SHP77 (cell line): ENCODE measurements at places on chromosomes 3 and 15.

GRCh38 chr3:14918356-14918860, 29.0 kb upstream of the NR2C2 start:
- no peak for DNase-seq

- DNase-seq: no peak
These were observed 46.5 kb upstream of the CGNL1 start for GRCh38 chr15:57329582-57330367.

GRCh38 chr15:50145451-50145872, 26.4 kb upstream of the ATP8B4 start:
- peak; percentile 63 for DNase-seq

GRCh38 chr3:150097588-150097890, 126.8 kb upstream of the PFN2 start:
- DNase-seq: no peak

GRCh38 chr3:181794011-181794790, 82.5 kb downstream of the SOX2 start:
- no peak for DNase-seq

GRCh38 chr3:236881-237280, 40.3 kb downstream of the CHL1 start:
- DNase-seq: no peak

DNA sequence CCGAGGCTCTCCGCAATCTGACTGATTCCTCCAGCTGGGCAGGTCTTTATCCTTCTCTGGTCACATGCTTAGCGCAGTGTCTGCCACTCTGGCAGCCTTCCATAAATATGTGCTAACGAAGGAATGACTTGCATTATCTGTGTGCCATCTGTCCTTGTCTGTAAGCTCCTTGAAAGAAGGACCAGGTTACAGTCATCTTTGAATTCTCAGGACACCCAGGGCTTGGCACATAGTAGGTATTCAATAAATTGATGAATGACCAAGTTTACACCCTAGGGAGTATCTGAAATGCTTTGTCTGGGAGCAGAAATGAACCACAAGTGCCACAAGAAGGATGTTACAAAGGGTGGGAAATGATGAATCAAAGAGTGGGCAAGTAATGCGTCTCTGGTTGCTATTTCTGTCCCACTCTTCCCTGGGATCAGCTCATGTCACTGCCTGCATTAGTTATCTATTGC, 16.5 kb upstream of the FAM3D start:
- DNase-seq: peak; percentile 3

GRCh38 chr3:187130346-187131066, 8.8 kb downstream of the RPL39L start:
- no peak for DNase-seq

DNA sequence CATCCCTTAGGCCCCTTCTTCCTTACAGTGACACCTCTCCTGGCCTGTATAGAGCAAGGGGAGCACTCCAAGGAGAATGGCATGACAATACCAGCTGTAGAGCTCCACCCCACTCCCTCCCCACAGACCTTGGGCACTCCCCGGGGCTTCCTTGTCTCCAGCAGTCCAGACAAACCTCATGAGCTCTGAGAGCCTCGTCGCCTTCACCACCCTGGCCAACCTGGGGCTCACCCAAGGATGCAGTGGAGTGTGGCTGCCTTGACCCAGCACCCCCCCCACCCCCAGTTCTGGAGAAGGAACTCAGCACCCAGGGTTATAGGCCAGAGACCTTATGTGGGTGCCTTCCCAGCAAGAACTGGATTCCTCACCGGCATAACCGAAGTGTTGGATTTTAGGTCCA, 7.4 kb upstream of the SLCO2A1 start:
- no peak for DNase-seq

DNA sequence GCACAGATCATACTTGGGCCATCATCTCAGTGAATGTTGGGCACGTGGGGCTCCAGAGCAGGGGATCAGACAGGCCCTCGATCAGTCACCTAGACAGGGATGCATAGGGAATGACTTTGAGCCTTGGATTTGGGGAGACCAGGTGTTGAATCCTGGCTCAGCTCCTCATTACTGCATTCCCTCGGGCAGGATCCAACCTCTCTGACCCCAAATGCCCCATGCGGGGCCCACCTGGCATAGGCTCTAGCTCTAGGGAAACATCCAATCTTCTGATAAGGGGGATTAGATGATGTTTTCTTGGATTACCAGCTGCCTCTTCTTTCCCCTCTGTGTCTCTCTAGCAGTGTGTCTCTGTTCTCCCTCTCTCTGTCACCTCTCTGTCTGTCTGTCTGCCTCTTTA, 22.7 kb downstream of the LOXL1 start:
- no peak for DNase-seq

DNA sequence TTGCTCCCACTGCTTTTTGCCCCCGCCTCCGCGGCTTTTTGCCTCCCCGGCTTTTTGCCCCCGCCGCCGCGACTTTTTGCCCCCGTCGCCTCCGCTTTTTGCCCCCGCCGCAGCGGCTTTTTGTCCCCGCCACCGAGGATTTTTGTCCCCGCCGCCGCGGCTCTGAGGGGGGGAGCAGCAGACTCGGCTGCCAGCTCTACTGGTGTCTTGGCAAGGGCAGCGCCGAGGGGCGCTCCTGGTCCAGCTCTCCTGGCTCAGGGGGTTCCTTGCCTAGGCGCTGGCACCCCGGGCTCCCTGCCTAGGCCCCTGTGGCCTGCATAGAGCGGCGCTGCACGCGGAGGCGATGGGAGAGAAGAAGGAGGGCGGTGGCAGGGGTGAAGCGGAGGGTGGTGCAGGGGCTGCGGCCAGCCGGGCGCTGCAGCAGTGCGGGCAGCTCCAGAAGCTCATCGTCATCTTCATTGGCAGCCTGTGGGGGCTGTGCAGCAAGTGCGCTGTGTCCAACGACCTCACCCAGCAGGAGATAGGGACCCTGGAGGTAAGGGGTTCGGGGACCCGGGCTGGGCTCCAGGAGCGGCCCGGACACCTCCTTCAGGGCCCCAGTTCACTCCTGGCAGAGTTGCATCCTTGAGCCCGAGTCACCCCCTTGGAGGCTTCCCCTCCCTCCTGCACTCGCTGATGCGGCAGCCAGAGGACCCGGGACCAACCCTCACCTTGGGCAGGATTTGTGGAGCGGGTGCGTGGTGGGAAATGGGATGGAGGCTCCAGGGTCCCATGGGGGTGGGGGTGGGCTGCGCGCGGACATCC, 642.4 kb downstream of the GOLGA6L6 start:
- no peak for DNase-seq

DNA sequence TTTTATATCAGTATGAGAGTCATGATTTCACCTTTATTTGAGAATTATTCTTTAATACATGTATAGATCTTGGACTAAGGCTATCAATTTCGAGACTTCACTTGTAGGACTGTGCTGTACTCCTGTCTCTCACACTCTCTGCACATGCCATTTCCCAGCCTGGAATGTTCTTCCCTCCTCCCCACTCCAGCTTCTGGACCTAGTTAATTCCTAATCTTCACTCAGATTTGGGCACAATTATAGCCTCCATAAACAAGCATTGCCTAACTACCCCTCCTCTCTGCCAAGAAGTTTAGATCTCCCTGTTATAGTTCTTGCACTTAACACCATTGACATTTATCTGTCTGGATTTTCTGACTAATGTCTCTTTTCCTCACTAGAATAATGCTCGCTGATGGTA, 88.3 kb downstream of the FHIT start:
- no peak for DNase-seq

GRCh38 chr15:70701891-70702568, 61.3 kb downstream of the UACA start:
- no peak for DNase-seq

- no peak for DNase-seq
These were observed 268.0 kb downstream of the NAALADL2 start for GRCh38 chr3:175127075-175127662.

DNA sequence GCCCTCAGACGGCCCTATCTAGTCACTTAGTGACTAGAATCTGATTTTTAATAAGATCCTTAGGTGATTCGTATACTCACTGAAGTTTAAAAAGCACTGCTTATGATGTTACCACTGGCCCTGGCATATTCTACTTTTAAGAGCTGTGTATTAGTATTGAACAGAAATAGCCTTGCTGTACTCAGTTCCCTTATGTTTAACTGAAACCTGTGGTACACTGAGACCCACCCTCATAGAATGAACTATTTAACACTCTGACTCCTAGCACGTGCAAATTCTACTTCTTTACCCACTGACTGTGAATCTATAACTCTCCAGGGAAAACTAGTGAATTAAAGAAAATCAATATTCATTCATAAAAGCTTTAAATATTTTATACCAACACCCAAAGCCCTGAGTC, 108.9 kb downstream of the CCNL1 start:
- no peak for DNase-seq

DNA sequence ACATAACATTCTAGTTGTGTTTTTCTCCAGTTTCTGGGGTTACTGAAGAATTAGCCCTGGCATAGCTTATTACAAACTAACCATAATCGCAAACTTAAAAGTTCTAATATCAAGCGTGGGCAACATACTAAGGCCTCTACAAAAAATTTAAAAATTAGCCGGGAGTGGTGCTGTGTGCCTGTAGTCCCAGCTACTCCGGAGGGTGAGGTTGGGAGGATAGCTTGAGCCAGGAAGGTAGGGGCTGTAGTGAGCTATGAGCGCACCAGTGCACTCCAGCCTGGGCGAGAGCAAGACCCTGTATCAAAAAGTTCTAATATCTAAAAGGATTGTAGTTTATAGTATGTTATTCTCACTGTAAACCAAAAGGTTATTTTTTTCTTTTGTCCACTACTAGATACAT, 1.1 kb downstream of the OIP5 start:
- DNase-seq: no peak

- no peak for DNase-seq
These were observed 123.1 kb upstream of the STRIT1 start for GRCh38 chr3:155416500-155417118.

DNA sequence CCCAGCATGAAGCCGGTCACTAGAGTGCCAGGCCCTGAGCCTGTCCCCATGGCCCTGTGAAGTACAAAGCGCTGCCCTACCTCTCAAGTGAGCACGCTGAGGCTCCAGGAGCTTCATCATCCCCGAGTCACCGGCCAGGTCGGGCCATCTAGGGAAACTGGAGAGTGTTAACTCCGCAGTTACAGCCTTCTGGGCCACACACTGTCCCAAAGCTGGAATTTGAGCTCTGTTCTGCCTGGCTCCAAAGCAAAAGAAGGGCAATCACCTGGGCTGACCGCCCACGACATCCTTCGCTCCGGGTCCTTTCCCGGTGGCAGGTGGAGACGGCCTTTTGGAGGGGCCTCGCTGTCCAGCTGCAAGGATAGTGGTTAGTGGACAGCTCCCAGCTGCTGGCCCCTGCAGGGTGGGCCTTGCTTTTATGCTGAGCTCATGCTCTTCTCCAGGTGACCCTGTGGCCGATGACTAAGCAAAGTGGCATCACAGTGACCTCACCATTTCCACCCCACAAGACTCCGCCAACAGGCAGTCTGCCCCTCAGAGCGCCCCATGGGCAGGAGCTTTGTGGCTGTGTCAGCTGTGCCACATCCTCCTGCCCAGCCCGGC, 3.5 kb upstream of the MUC4 start:
- no peak for DNase-seq

DNA sequence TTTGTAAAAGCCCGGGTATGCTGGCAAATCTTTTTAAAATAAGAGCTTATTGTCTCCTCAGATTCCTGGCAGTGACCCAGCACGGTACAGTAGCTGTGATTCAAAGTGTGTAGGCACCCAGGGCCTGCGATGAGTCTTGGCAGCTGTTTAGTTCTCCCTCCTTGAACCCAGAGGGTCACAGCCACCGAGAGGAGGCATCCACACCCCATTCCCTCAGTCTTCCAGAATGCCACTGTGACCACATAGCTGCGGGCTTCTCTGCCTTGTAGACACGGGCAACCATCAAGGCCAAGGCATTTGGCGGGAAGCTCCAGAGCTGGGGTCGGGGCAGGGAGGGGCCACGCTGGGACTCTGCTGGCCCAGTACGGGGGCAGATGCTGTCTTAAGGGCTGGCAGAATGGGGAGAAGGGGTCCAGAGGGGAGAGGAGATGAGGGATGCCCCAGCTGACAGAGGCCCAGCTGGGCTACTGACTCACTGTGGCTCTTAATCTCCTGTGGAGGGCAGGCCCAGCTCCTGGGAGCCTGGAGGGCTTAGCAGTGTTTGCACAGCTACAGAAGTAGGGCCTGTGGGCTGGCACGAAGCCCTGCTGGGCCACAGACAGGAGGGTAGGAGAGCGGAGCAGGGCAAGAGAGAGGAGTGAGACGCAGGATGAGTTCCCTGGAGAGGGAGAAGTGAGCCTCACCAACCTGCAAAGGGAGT, 68.8 kb upstream of the DLG1 start:
- DNase-seq: peak; percentile 73

- no peak for DNase-seq
These were observed 67.7 kb downstream of the LDHAL6B start for GRCh38 chr15:59274126-59274970.

DNA sequence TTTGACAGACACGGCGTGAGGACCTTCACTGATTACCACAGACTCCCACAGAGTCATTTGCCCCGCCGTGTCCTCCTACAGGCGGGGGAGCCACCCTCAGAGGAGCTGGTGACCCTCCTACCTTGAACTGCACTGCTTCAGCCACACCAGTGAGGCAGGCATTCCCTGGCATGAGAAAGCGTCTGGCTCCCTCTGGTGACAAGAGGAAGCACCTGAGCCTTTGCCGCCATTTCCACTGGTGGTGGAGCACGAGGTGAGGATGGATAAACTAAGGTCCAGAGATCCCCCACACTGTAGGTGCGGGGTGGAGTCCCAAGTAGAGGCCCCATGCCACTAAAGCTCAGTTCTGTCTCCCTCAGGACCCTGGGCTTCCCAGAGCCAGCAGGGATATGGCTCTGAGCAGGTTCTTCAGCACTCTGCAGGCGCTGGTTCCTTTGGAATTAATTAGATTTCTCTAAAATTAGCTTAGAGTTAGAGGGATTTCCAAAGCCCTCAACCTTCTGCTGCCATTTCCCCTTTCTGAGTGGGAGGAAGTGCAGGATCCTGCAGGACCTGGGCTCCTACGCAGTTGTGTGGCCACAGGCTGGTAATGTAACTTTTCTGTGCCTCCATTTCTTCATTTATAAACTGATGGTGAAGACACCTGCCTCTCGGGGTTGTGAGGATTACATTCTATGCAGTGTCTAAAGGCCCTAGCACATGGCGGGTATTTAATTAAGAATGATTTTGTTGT, 224.0 kb downstream of the SLCO3A1 start:
- DNase-seq: no peak
